ENCODE measurements at places on chromosomes 1 and 21.

DNA sequence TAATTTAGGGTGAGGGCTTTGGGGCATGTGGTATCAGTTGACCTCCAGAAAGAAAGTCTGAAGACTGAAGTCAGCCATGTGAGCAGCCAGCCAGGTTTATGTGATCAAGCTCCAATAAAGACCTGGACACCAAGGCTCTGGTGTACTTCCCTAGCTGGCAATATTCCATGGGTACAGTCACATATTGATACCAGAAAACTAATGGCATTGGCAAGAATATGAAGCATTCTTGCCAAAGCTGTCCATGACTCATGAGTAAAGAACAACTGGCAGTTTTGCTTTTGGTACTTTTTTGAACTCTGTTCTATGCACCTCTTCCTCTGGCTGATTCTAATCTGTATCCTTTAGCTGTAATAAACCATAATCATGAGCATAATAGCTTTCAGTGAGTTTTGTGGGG lies 415.3 kb upstream of the CAMK1G start:
- no peak for DNase-seq

GRCh38 chr1:98662356-98662670 lies 792 bp downstream of the SNX7 start:
- DNase-seq = no peak

- no peak for DNase-seq
Measured at GRCh38 chr1:18446751-18447150, 34.0 kb upstream of the KLHDC7A start.

- no peak for DNase-seq
Measured at GRCh38 chr1:229717786-229718576, 91.9 kb downstream of the URB2 start.

GRCh38 chr1:13941315-13941714 lies 241.3 kb downstream of the PRDM2 start:
- no peak for DNase-seq

- DNase-seq = no peak
Measured at GRCh38 chr1:70486676-70487458, 75.8 kb downstream of the CTH start.

GRCh38 chr1:227486559-227486958 lies 76.8 kb upstream of the ZNF678 start:
- DNase-seq = no peak

DNA sequence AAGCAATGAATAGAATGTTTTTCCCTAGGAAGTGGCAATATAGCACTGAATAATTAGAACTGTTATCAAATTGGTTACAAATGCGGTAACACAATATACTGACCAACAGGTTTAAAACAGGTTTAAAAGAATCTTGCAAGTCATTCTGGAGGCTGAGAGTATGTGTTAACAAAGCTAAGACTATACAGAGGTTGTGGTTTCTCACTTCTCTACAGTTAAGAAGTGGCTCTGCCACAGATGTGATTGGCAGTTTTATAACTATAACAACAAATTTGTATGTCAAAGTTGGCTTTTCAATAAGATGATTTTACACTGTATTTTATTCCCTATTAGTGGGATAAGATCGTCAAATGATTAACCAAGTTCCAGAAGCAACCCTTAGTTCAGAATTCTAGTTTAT lies 7.1 kb downstream of the ANGEL2 start:
- DNase-seq = no peak

- no peak for DNase-seq
Measured at GRCh38 chr1:112817555-112818373, 102.6 kb upstream of the PPM1J start.

Measured in effector memory CD4-positive, alpha-beta T cell (primary cell).